MCF 10A (cell line): ENCODE measurements at places on chromosomes 6 and 20. TPM values are rescaled to one million over a fixed set of nuclear protein-coding genes. Genes with fewer than 3 reads are reported as not detected.

- no peak overlapping the region for H3K4me3 ChIP-seq
- H3K27me3 ChIP-seq = no peaks in the 10 kb centered on the region
- no peaks in the 10 kb centered on the region for H3K36me3 ChIP-seq
Observed at GRCh38 chr20:8260837-8261251, 128.8 kb downstream of the PLCB1 start.

DNA sequence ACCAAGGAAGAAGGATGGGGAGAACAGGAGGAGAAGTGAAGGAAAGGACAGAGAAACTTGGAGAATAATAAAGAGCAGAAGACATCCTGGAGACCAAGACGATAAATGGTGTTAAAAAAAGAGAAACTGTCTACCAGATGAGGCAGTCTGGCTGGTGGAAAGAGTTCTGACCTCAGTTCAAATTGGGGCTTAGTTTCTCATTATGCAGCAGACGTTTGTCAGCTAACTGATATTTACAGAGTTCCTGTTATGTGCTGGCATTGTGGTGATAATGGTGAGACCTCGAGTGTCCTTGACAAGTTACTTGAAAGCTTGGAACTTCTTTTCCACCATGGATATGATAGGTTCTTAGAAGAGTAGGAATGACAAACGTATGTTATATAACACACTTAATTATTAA lies 142.7 kb downstream of the LRRC1 start:
- H3K27ac ChIP-seq = no peak overlapping the region
- H3K36me3 ChIP-seq = peaks cover 5% of the 10 kb centered on the region
- no peaks in the 10 kb centered on the region for H3K4me1 ChIP-seq
- H3K4me3 ChIP-seq = no peak overlapping the region

DNA sequence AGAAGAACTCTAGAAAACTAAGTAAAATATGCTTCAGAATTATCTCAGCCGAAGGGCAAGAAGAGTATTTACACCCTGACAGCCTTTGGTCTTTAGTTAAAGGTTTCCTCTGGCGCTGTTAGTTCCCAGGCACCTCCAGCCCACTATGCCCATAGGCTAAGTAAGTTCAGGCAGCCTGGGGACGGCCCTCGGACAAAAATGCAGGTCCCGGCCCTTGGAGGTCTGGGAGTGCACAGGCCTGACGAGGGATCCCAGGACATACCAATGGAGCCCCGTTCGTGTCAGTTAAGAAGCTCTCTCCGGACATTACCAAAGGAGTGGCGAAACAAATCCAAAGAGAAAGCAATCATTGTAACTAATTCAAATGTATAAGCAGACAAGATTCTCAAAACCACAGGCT lies 311.8 kb downstream of the CD83 start:
- no peaks in the 10 kb centered on the region for H3K27me3 ChIP-seq
- H3K4me3 ChIP-seq = no peak overlapping the region
- H3K27ac ChIP-seq = no peak overlapping the region
- no peak for DNase-seq
- H3K4me1 ChIP-seq = no peaks in the 10 kb centered on the region

DNA sequence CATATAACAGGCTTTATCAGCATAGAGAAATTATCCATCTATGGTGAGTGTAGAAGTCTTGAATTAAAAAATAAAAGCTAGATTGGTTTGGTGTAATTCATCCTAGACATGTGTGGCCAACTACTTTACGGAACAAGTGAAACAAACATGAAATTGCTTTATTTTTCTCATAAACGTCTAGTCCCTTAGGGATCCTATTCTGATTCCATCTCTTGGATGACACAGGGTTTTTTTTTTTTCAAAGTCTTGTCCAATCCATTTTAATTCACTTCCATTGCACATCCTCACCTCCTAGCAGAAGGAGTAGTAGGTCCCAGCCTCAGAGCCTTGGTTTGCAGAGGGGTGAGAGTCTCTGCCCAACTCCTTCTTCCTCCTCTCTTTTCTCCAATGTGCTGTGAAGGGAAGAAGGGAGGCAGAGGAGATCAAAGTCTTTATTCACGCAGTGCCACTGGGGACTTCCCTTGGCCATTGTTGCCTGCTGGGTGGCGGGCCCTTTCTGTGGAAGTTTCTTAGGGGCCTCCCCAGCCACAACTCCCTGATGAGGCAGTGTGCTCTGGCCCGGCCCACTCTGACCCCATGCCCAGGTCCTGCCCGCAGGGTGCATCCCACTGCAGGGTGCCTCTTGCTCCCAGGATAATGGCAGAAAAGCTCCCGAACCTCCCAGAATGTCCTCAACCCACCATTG lies 104.4 kb upstream of the SNX9 start:
- H3K36me3 ChIP-seq = no peaks in the 10 kb centered on the region
- H3K27ac ChIP-seq = peak overlapping the region; percentile 87
- no peak for DNase-seq

DNA sequence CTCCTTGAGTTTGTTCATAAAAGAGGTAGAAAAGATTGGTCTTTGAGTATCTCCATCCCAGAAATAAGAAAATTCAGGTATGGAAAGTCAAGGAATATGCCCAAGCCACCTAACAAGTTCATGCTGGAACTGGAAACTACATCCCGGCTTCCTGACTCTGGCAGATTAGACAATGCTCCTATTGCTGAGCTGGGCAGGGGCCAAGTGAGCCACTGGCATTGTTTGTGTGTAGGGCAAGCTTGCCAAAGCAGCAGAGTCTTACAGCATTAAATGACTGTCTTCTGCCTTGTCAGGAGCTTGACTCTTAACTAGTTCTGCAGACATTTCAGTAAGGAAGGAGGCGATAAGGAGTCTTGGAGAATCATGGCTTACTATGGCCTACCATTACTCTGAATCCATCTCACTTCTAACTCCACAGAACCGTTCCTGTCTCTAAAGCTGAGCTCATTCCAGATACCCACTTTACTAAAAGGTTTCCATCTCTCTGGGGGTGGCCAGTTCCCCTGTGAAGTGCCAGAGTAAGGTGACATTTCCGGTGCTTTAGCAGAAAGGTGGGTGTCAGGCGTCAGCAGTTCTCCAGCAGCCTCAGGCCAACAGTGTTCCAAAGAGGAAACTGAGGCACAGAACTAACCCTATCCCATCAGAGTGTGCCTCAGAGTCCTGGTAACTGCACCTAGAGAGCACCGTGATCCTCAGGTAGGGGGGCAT lies 30.1 kb downstream of the PRDM1 start:
- DNase-seq = peak; percentile 65
- H3K36me3 ChIP-seq = no peaks in the 10 kb centered on the region
- H3K27ac ChIP-seq = no peak overlapping the region
- H3K4me1 ChIP-seq = no peaks in the 10 kb centered on the region

DNA sequence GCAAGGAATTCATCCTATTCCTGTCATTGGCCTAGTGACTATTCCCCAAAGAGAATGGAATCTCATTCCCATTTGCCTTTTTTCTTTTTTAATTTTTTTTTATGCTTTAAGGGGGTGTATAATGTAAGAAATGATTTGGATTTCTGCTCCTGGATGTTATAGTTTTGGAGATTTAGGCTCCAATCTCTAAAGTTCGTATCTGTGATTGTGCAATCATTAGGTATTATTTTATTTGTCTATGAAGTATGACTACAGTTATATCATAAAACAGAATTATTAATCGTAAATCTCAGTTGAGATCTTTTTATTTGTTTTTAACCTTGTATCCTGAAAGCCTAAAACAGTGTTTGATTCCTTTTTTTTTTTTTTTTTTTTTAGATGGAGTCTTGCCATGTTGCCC lies 41.7 kb upstream of the EEF1A1 start:
- H3K27ac ChIP-seq = no peak overlapping the region
- no peak for DNase-seq
- H3K27me3 ChIP-seq = no peaks in the 10 kb centered on the region
- peaks cover 10% of the 10 kb centered on the region for H3K4me1 ChIP-seq

The LY6G6C gene
- total RNA-seq = 0.32 TPM in 1 of 2 replicates, not detected in the other

- no peak overlapping the region for H3K27ac ChIP-seq
- peak; percentile 66 for DNase-seq
- H3K4me3 ChIP-seq = no peak overlapping the region
- no peaks in the 10 kb centered on the region for H3K36me3 ChIP-seq
- H3K27me3 ChIP-seq = no peaks in the 10 kb centered on the region
- H3K4me1 ChIP-seq = peaks cover 13% of the 10 kb centered on the region
Observed at GRCh38 chr6:36701401-36701991, 3.9 kb downstream of the RAB44 start.

GRCh38 chr6:150894935-150895552 lies 29.5 kb downstream of the MTHFD1L start:
- H3K4me3 ChIP-seq = no peak overlapping the region
- peaks cover 66% of the 10 kb centered on the region for H3K36me3 ChIP-seq
- no peaks in the 10 kb centered on the region for H3K27me3 ChIP-seq

- H3K27me3 ChIP-seq = peaks cover 31% of the 10 kb centered on the region
- no peaks in the 10 kb centered on the region for H3K4me1 ChIP-seq
- no peak overlapping the region for H3K27ac ChIP-seq
- H3K36me3 ChIP-seq = no peaks in the 10 kb centered on the region
- DNase-seq = no peak
- no peak overlapping the region for H3K4me3 ChIP-seq
Observed at GRCh38 chr20:63404129-63405085, 43.3 kb upstream of the CHRNA4 start.

GRCh38 chr6:130743175-130743574 lies 84.0 kb upstream of the SMLR1 start:
- DNase-seq = no peak
- no peak overlapping the region for H3K27ac ChIP-seq
- no peaks in the 10 kb centered on the region for H3K36me3 ChIP-seq

GRCh38 chr6:163837691-163838431 lies 423.3 kb downstream of the QKI start:
- H3K36me3 ChIP-seq = no peaks in the 10 kb centered on the region
- no peaks in the 10 kb centered on the region for H3K4me1 ChIP-seq
- no peak overlapping the region for H3K27ac ChIP-seq
- no peak overlapping the region for H3K4me3 ChIP-seq
- H3K27me3 ChIP-seq = no peaks in the 10 kb centered on the region

GRCh38 chr6:168209420-168209819 lies 110.2 kb downstream of the DACT2 start:
- no peaks in the 10 kb centered on the region for H3K4me1 ChIP-seq
- no peak overlapping the region for H3K4me3 ChIP-seq
- H3K36me3 ChIP-seq = no peaks in the 10 kb centered on the region

DNA sequence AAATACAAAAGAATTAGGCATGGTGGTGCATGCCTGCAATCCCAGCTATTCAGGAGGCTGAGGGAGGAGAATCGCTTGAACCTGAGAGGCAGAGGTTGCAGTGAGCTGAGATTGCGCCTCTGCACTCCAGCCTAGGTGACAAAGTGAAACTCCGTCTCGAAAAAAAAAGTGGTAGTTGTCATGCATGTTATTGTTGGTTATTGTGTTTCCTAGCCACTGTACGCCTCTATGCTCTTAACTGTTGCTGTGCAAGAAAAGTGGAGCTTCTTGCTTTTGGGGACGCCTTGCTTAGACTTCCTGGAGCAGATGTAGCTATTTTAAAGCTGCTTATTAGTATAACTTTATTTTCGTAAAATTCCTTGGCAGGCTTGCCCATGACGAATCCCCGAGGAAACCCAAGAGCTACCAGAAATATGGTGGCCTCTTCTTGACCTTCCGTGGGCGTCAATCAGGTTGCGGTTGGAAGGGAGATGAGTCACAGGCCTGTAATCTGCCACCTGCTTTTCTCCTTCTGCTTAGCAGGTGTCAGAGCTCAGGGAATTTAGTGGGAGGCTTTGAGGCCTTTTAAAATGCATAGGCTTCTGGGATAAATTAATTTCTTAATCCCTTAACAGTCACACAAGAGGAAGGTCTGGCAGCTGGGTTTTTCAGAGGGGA lies 17.3 kb downstream of the GABRR2 start:
- no peaks in the 10 kb centered on the region for H3K36me3 ChIP-seq
- peaks cover 46% of the 10 kb centered on the region for H3K27me3 ChIP-seq
- H3K27ac ChIP-seq = peak overlapping the region; percentile 68
- DNase-seq = peak; percentile 99
- H3K4me3 ChIP-seq = peak overlapping the region; percentile 59

DNA sequence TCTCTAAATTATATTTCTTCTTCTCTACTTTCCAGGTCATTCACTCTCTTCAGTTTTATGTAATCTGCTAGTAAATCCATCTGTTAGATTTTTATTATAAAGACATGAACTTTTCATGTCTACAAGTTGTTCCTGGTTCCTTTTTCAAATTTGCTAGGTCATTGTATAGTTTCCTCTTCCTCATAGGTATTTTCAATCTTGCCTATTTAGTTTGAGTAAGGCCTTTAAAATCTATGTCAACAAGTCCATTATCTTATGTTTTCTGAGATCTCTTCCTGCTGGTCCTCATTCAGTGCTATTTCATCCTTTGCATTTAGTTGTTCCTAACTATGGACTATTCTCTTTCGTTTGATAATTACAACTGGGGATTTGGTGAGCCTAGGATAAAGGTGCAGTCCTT lies 11.0 kb downstream of the RRBP1 start:
- peaks cover 39% of the 10 kb centered on the region for H3K4me1 ChIP-seq
- no peak overlapping the region for H3K4me3 ChIP-seq
- no peak for DNase-seq

DNA sequence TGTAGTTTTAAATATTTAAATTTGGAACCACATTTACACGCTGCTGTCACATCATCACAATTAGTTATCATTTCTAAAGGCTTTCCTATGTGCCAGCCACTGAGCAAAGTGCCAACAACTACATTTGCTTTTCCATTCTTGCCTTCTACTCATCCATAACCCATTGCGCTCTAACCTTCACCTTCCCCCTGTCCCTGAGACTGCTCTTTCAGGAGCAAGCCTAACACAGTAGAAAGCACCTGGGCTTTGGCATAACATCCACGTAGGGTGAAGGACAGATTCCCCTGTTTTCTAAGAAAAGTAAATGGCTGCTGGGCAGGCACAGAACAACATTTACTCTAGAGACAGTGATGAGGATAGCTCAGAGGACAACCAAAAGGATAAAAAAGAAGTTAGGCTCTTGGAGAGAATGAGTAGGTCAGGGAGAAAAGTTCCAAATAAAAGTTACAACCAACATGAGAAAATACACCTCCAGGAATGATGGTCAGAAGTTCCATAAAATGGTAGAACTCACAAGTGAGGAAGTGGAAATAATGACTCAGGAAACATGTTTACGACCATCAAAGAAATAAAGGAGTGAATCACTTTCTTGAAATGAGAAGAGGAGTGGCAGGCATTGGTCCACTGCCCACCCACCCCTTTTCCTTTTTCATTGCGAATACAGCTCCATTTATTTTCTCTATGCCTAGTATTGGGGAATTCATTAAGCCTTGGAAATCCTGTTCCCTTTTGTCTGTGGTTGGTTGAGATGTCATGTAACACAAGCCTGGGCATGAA lies 77.2 kb downstream of the PFDN4 start:
- no peaks in the 10 kb centered on the region for H3K36me3 ChIP-seq
- H3K4me3 ChIP-seq = no peak overlapping the region
- peak; percentile 8 for DNase-seq
- H3K27me3 ChIP-seq = no peaks in the 10 kb centered on the region
- peaks cover 12% of the 10 kb centered on the region for H3K4me1 ChIP-seq

GRCh38 chr6:145247692-145248419 lies 487.5 kb downstream of the EPM2A start:
- H3K27me3 ChIP-seq = no peaks in the 10 kb centered on the region
- H3K4me3 ChIP-seq = peak overlapping the region; percentile 42
- H3K27ac ChIP-seq = peak overlapping the region; percentile 13
- no peaks in the 10 kb centered on the region for H3K36me3 ChIP-seq
- DNase-seq = peak; percentile 83

The ZBTB12 gene
- 3.6 and 4.0 TPM in 2 replicates for total RNA-seq
